ENCODE measurements at places on chromosomes 16 and 17.

GRCh38 chr17:2282297-2282873 is 21.2 kb downstream of the SMG6 start:
- peak; percentile 63 for DNase-seq

GRCh38 chr17:67165201-67165600 is 79.8 kb downstream of the HELZ start:
- DNase-seq: no peak

DNA sequence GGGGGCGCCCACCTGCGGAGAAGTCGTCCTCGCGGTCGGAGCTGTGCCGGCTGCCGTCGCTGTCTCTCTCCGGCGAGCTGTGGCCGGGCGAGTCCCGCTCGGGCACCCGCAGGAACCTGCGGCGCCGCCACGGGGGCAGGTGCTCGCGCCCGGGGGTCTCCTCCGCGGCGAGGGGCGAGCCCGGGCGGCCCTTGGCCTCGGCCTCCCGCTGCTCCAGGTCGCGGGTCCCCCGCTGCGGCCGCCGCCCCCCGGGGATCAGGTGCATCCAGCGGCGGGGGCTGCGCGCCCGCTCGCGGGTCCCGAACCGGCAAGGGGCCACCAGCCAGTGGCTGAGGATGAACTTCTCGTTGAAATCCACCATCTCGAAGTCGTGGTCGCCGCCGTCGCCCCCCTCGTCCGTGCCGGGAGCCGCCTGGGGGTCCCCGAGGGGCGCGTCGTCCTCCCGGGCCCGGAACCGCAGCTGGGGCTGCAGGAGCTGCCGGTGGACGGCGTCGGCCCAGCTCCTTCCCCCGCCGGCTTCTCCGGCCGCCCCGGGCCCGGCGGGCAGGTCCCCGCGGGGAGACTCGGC is 41.4 kb upstream of the BHLHA9 start:
- peak; percentile 24 for DNase-seq

GRCh38 chr17:42212382-42212781 is 18.1 kb upstream of the GHDC start:
- no peak for DNase-seq

- no peak for DNase-seq
Measured at GRCh38 chr17:57534863-57535248, 210.2 kb downstream of the CCDC182 start.

DNA sequence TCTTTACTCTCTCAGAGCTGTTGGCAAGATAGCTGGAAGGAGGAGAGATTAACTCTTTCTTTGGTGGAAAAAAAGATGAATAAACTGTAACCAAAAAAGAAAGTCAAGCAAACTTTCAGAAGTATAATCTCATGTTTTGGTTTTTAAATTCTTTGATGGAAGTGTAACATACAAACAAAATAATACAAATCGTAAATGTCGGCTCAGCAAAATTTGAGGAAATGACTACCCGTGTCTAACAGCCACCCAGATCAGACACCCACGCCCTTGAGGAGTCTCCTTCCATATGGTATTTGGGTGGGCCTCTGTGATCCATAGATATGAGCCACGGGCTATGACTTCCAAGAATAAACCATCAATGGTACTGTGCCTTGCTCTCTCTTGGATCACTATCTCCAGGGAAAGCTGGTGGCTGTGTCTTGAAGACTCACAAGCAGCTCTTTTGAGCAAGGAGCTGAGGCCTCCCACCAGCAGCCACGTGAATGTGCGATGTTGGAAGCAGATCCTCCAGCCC is 9.6 kb upstream of the CD300C start:
- DNase-seq: no peak

DNA sequence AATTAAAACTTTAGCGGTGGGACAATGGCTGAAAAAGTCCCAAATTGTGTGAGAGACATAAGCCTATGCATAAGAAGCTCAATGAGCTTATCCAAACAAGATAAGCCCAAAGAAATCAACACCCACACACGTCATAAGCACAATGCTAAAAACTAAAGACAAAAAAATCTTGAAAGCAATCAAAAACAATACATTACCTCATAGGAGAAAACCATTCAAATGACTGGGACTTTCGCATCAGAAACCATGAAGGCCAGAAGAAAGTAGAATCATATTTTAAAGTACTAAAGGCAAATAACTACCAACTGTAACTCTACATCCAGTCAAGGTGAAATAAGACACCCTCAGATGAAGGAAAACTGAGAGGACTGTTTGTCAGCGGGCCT is 50.2 kb downstream of the ZCCHC14 start:
- DNase-seq: no peak

DNA sequence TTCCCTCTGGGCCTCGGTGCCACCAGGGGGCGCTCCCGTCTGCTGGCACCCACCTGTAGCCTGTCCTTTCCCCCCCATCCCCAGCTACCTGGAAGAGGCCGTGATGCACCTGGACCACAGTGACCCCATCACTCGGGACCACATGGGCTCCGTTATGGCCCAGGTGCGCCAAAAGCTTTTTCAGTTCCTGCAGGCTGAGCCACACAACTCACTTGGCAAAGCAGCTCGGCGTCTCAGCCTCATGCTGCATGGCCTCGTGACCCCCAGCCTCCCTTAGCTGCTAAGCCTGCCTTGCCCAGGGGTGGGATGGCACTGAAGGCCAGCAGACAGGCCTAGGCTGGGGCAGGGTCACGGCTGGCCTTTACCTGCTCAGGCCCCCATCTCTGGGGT is 818 bp upstream of the NRN1L start:
- peak; percentile 78 for DNase-seq

DNA sequence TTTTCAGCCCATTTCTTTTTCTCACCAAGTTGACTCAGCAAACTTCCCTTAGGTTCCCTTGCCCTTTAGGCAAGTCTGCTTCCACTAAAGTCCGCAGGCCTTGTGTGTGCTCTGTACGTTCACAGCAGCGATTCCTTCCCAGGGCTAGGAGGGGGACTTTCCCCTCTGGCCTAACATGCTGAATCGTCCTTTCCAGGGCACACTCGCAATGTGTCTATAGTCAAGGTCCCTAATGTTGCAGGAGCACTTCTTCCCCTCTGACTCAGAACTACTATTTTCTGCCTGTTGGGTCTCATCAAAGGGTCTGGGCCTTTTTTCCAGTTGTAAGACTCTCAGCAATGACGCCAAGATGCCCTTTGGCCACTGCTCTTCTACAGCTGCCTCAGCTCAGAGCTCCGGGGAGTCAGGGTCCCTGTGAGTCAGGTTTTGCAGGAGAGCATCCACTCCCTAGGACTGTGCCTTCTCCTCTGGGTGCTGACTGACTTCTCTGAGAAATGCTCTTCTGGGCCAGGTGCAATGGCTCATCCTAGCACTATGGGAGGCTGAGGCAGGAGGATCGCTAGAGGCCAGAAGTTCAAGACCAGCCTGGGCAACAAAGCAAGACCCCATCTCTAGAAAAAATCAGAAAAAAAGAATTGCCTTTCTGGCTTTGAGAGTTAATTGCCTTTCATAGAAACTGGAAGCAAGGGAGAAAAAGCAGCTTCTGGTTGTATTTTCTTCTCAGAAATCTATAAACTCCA is 64.4 kb upstream of the TBX2 start:
- DNase-seq: no peak

DNA sequence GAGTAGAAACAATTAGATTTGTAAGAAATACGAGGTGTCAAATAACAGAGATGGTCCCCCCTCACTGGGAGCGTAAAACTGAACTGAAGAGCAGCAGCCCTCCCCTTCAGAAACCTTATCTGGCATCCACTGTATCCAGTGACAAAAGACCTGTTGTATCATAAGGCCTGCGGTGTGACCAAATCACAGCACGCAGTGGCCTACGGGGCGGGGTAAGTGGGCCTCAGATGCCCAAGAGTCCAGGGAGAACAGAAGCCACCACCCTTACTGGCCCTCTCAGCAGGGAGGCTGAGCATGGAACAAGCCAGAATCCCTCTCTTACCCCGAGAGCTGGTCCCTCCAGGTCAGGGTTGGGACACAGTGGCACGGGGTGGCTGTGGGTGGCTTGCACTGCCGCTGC is 5.5 kb downstream of the JMJD6 start:
- DNase-seq: no peak

DNA sequence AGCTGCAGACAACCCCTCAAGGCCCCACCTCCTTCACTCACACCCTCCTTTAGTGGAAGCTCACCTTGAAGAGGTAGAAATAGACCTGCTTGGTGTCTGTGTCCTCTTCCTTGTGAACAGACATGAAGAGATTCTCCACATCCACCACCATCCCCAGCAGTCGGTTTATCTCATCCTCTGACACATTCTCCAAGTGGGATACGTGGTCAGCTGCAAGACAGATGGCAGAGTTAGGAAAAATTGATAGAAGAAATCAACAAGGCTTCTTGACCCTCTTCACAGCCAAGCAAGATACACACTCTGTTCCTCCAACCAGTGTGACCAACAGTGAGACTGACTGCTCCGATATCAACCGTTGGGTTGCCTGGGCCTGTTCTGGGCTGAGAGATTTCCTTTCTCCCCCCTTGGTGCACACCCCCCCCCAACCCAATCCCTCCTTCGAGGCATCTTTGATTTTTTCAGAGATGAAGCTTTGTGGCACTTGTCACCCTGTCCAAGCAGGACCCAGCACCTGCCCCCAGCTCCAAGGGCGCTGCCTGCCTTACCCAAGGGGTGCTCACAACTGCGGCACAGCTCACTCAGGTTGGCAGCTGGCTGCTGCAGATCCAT is 902 bp downstream of the KAT2A start:
- no peak for DNase-seq

GRCh38 chr16:85900027-85900792 is 1.2 kb downstream of the IRF8 start:
- DNase-seq: no peak

GRCh38 chr17:56314026-56314425 is 160.8 kb downstream of the ANKFN1 start:
- no peak for DNase-seq

DNA sequence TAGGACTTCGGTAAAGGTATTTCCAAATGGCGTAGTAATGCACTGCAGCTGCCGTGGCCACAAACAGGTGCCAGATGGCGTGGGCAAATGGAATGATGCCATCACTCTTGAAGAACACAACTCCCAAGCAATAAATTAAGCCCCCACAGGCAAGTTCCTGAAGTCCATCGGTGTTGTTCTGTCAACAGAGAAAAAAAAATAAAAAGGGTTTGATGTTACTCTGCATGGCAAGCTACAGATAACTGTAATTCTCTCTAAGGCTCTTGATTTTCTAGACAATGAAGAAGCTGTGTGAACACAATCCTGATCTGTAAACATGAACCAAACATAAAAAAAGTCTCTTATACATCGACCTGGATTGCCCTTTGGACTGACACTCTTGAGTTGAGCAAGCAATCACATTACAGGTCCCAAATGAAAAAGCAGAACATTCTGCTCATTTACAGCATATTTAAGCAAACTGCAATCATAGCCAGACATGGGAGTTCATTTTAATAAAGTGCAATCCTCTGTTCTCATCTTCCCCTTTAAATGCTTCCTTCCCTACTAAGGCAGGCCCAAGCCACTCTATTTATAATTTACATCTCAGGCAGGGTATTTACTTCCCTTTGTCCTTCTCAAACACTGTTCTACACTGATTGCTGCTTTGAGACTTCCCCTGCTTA is 27.1 kb downstream of the MMD start:
- no peak for DNase-seq

- no peak for DNase-seq
Measured at GRCh38 chr16:12681653-12682052, 122.0 kb downstream of the CPPED1 start.

DNA sequence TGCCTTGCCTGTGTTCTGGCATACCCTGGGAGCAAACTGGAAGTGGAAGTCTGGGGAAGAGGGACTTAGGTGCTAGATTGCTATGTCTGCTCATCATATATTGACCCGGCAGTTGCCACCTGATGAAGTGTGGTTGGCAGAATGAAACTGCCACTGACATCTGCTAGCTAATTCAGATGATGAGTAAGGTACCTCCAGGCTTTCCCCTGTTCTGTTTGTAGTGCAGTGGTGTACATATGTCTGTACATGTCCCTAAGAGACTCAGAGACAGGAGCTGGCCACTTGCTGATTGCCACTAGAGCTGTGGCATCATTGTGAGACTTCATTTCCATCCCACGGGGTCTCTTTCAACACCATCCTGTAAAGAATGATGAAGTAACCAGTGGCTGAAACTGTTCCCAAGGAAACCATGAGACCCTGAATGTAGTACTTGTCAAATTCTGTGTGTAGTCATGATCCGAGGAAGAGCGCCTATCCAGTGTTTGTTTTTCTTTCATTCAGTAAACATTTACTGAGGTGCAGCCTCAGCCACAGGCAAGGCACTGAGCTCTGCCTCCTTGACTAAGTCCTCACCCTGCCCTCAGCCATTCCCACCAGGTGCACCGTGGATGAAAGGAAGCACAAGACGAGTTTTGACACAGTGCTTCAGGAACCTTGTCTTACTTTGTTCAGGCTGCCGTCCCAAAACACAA is 13.2 kb downstream of the CLUAP1 start:
- no peak for DNase-seq

DNA sequence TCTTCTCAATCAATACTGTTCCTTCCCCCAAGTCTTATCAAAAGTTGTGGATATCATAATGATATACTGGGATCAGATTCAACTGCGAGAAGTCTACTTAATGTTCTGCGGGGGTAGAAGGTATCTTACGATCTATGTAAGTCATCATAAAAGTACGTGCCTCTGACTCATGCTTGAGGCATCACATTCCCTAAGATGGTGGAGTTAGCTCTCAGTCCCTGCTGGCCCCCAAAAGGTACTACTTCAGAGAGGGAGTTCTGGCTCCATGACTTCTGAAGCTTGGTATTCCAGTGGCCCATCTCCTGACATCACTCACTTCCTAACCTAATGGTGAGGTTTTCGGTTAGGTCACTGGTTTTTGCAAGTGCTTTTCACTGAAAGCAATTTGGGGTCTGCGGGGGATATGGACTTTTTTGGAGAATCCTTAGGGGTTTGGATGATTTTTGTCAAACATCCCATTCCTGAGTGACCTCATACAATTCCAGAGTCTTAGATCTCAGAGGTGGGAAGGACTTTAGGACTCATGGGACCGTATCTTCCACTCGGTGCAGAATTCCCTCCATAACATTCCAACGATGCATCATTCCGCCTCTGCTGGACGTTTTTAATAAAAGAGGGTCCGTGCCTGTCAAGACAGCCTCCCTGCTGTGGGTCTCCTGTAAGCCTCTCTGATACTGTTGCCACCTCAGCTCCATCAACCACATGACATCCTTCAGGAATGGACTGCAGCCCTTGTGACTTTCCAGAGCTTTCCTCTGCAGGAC is 74.3 kb downstream of the DYNLRB2 start:
- DNase-seq: no peak

GRCh38 chr16:11278681-11279628 is 2.2 kb downstream of the PRM1 start:
- DNase-seq: no peak

- DNase-seq: no peak
Measured at GRCh38 chr16:35215287-35215686, 1755.9 kb downstream of the TP53TG3F start.

GRCh38 chr16:79005096-79005495 is 595.4 kb downstream of the MAF start:
- no peak for DNase-seq

DNA sequence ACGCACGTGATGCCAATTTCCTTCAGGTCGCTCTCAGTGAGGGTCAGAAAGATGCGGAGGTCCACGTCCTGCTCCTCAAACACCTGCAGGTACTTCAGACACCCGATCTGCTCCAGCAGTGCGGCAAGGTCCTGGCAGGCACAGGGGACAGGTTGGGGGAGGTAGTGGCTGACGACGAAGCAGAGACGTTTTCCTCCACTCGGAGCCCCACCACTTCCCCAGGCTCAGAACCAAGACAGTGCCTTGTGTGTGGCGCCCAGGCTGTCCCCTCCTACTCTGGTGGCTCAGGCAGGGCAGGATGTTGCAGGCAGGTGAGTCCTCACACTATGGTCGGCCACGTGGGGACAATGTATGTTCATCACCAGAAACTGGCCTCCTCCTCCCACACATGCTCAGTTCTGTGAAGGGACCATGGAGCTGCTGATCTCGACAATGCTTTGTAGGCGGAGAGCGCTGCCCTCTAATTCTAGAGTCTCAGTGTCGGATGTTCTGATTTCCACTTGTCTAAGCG is 5.7 kb downstream of the NUDT16L1 start:
- no peak for DNase-seq
